ENCODE measurements at places on chromosomes 6 and 20.

DNA sequence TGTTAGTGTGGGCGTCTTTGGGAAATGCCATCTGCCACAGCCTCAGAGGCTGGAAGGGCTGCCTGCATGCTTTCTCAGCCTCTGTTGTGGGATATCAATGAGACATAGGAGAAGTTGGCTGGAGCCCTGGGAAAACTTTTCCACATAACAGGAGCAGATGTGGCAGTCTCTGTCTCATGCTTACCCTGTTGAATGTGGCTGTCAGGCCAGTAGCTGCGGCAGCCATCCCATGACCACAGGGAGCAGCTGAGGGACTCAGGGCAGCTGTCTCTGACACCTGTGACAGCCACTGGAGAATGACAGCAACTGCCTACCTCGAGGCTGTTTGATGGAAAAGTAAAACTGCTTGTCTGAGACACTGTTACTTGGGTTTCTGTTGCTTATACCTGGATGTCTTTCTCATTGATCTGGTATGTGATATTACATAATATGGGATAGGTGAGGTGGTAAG, 64.4 kb downstream of the TULP4 start:
- no peak for DNase-seq

DNA sequence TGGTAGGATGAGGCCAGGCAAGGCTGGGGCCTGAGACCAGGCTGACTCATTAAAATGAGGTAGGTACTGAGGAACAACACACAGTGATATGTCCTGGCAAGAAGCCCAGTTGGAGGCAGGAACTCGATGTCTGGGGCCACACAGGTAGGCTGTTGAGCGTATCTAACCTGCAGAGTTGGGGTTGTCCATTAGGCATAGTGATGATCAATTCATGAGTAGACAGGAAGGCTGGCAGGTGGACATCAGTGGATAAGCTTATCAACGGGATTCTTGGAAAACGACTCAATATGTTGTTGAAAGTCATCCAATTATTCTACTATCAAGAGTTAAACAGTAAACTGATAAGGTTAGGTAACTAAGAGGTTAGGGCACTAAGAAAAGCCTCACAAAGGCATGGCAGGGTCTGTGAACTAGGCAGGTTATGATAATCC, 193.2 kb upstream of the COL21A1 start:
- no peak for DNase-seq

- no peak for DNase-seq
These were observed 73.3 kb downstream of the ADGRG6 start for GRCh38 chr6:142374965-142375733.

- no peak for DNase-seq
These were observed 56.5 kb upstream of the PKIB start for GRCh38 chr6:122553697-122554096.

DNA sequence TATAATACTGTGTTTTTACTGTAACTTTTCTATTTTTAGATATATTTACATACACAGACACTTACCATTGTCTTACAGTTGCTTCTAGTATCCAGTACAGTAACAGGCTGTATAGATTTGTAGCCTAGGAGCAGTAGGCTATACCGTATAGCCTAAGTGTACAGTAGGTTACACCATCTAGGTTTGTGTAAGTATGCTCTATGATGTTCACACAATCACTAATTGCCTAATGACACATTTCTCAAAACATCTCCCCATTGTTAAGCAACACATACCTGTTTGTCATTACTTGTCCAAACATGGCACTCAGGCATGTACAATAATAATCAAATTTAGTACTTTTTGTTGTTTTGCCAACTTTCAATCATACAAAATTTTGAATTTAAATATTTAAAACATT, 757.3 kb downstream of the DOK5 start:
- DNase-seq, result no peak

DNA sequence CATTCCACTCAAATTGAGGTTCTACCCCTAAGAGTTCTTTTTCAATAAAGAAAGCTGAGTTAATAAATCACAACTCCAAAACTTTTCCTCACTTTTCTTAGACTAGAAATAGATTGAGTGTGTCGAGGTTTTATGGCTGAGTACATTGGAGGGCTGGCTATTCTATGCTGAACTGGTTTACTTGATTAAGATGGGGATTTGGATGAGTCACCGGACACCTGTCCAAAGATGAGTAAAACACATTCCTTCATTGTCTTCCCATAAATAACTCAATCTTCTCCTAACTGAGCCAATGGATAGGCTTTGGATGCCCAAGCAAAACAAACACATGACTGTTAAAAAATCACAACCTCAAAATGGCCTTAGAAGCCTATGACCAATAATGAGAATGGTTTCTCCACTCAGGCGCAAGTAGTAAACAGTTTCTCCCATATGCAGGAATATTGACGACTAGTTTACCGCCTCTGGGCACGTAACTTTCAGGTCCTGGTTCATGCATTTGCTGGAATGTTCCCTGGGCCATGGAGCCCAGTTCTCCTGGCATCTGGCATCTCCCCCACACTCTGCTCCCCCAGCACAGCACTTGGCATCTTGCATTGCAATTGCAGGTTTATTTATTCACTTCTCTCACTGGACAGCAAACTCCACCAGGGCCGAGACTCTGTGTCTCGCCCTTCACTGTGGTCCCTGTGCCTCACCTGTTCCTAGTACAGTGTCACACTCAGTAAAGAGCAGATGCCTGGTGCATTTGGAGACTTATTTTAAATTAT, 43.9 kb downstream of the BCAS1 start:
- DNase-seq, result no peak

DNA sequence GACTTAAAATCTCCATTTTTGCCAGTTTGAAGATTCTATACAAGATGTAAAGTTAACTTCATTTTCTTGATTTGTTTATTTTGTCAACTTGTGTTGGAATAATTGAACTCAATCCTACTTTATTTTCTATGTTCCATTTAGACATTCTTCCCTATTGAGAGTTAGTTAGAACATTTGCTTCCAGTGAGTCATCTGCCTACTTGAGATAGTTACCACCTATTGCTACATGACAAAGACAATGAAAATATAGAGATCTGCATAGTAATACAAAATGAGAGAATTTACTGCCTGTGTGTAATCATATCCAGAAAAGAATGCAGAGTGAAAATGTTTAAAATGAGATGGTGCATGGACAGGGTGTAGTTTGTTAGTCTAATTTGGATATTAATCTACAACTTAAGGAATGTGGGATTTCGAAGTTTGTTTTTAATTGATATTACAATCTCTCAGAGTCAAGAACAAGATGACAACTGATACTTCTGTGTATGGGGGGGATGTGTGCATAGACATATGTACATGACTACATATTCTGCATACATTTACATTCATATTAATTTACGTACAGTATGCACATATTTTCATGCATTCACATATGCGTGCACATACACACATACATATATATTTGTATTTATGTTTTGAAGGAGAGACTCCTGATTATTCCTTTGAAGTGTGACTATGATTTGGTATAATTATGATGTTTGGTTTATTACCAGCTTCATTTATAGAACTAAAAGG, 420.1 kb downstream of the NKAIN2 start:
- no peak for DNase-seq

GRCh38 chr20:63345328-63346100, 15.6 kb downstream of the CHRNA4 start:
- no peak for DNase-seq

- no peak for DNase-seq
These were observed 30.4 kb downstream of the ZC2HC1B start for GRCh38 chr6:143894655-143895054.

DNA sequence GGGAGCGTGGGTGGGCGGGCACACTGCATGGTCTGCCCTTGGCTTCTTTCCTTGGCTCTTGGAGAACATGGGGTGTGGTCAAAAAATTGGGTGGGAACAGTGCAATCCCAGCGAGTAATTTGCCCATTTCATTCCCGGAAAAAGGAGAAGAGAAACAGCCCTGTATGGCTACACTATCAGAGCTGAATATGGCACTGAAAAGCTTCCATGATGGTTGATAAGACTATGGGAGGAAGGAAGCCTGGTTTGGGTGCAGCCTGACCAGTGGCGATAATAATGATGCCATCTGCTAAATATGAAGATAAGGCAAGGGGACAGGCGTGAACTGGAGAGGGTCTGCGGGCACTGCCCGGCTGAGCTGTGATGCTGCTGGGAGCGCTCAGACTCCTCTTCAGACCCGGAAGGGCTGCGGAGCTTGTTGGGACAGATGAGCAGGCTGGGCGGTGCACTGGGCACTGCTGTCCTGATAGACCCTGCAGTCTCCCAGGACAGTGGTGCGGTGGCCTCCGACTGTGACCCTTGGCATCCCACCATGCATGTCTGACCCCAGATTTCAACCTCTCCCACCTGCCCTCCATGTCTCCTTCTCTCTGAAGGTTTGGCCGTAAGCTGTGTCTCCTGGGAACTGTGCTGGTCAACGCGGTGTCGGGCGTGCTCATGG, 10.2 kb downstream of the SLC22A1 start:
- DNase-seq, result no peak

DNA sequence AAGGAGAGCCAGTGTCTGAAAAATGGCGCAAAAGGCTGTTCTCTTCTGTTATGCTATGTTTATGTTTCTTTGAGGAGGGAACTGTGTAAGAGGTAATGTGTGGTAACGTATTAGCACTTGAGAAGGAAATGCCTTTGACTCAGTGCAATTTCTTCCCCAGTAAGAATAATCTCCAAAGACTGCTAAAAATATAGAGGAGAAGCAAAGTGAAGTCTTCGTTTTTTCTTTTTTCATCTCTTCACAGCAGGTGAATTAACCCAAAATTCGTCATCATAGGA, 47.1 kb upstream of the IFNGR1 start:
- no peak for DNase-seq

- DNase-seq, result no peak
These were observed 70.3 kb upstream of the CD83 start for GRCh38 chr6:14047151-14047740.

DNA sequence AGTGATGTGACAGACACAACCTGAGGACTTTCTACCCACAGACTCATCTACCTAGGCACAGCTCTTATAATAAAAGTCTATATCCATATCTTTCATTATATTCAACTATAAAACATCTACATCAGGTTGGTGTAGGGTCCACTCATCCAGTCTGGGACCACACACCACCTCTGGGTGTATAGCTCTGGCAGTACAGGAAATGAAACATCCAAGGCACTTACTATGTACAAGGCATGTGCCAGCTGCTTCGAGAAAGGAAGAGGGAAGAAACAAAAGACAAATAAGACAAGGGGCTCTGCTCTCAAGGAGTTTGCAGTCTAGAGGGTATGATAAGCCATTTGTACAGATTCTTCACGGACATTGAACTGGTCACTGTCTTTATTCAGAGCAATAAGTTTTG, 18.6 kb downstream of the KIF13A start:
- DNase-seq, result no peak

GRCh38 chr6:6123803-6124202, 117.1 kb upstream of the NRN1 start:
- no peak for DNase-seq

DNA sequence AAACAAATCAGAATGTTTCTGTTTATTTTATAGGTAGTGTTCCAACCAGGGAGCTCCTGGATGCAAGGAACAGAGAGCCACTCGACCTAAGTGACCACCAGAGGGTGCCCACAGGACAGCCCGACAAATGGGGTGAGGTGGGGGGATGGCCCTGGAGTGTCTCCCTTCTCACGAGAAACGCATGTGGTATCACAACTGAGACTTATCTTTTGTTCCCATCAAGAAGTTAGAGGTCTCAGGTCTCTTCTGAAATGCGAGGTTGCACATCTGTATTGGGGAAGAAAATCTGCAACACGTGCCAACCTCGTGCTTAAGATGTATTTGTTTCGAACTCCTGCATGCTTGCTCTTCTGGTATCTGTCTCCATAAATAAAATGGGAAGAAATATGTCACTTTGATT, 104.0 kb downstream of the ISM1 start:
- DNase-seq, result no peak

DNA sequence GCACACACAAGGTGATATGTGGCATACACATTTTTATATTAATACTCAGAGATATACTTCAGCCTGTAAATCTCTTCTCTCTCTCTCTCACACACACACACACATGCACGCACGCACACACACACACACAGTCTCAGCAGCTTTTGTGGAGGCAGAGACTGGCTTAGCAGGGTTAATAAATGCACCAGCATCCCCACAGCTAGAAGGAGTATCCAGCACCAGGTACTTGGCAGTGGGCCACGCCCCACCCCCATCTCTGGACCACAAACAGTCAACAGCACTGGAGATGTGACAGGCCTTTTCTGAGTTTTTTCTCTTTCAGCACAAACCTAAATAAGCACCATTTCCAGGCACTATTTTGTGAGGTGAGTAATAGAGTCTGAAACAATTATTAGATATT, 47.3 kb upstream of the LRFN2 start:
- DNase-seq, result no peak

DNA sequence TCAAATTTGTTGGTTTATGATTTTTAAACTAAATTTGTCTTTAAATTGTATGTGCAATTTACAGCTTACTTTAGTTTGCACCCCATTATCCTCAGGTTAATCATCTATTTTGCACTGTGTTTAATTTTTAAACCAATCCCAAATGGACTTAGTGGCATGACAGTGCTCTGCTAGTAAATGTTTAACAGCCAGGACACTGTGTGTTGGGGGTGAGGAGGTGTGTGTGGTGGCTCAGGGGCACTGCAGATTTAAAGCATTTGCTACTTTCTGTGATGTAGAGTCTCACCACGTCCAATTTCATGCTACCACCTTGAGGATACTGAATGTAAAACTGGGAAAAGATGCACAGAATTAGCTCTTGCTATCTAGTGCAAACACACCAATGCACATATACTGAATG, 225.7 kb downstream of the HAO1 start:
- DNase-seq, result no peak

DNA sequence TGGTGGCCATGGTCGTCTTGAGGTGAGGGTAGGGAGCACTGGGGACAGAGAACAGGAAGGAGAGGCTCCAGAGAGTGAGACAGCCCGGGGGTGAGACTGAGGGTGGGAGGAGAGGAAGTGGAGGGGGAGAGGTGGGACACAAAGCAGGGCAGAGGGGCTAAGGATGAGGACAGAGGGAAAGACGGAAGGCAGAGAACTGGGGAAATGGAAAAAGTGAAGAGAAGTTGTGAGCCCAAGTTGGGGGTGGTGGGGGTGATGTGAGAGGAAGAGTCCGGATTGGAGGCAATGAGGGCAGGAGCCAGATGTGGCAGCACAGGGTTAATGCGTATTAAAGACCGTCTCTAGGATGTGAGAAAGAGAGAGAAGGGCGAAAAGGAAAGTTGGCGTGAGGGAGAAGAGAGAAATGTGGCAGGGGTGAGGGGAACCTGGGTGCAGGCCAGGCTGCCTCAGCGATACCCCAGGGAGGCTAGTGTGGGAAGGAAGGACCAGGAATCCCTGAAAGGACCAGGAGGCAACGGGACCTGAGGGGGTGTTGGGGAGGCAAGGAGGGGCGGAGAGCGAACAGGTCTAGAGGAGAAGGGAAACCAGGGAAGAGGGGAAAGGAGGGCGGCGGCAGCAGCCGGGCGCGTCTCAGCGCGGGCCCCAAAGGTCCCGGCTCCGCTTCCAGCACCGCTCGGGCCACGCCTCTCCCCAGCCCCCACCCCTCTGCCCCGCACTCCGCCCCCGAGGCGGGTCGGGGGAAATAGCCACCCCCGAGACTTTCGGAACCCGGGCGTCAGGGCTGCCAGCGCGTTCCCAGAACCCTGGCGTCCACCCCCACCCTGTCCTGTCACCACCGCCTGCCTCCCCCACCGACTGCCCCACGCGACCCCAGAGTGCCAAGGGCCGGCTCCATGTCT, at the start of gene PPP1R18:
Gene PPP1R18, minus strand, starts transcription at position 637 of the 899 bp plus-strand sequence. Its CDS starts 627 bp downstream, at position 10.
- peak; percentile 71 for DNase-seq

Data from effector CD4-positive, alpha-beta T cell (primary cell).